ENCODE measurements at places on chromosomes 12 and 14.

DNA sequence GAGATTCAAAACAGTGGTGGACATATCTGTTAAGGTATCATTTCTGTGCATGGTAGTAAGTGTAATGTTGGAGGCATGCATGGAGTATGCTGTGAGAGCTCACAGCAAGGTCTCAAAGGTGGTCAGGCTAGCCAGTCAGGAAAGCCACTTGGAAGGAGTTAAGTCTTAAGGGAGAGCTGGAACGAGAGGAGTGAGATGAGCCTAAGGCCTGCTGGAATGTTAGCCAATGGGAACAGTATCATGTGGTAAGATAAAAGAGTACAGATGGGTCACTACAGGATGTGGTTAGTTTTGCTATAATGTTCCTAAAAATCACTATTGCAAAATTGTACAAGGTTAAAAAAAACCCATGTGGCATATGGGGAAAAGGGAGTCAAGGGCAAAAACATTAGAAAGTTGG, 311.7 kb upstream of the E2F7 start:
- DNase-seq = no peak

DNA sequence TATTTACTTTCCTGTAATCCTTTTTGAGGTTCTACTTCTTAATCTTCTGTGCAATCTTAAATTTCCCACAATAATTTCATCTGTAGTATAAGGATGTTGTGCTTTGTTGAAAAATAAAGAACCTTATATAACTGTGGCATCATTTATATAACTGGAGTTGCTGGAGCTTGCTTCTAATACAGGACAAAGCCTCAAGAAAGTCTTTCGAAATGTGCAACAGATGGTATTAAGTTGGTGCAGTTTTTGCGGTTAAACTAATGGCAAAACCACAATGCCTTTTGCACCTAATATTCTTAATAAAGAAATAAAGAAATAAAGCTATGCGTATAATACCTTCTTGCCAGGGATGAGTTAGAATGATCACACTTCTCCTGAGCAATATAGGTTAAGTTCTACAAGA, 180.0 kb downstream of the KITLG start:
- no peak for DNase-seq

DNA sequence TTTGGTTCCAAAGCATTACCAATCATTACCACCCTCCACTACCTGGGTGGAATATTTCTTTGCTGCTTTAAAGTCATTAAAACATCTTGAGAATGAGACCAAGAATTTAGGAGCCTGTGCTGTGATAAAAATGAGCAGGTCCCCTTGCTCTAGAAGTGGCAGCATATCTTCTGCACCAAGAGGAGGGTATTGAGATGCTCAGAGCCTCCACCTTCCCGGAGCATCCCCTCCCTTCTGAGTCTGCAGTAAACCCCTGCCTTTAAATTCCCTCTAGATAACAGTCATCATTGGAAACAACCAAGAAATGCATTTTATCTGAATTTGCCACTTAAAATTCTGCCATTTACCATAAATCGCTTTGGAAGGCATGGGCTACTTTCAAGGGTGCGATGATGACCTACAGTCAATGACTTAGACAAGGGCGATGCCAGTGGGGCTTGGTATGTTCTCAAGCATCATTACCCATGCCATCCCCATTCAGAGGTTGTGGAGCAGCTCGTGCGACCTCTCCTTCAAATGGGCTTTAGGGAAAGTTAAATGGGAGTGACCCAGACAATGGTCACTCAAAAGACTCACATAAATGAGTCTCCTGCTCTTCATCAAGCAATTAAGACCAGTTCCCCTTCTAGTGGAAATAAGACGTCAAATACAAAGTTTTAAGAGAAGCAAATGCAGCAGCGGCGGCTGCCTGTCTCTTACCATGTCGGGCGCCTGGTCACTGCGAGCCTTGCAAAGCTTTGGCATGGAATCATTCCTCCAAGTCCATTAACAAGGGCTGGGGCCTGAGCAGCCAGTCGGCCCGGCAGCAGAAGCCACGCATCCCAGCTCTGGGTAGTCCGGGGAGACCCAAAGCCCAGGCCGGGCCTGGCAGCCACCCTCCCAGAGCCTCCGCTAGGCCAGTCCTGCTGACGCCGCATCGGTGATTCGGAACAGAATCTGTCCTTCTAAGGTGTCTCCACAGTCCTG, 334.5 kb downstream of the TMEM121 start:
- no peak for DNase-seq

GRCh38 chr14:70871863-70872677, 35.2 kb upstream of the PCNX1 start:
- no peak for DNase-seq

- DNase-seq = no peak
Measured at GRCh38 chr12:58313091-58313855, 371.9 kb downstream of the ATP23 start.

GRCh38 chr14:30756594-30756993, 117.8 kb upstream of the COCH start:
- DNase-seq = no peak

- DNase-seq = no peak
Measured at GRCh38 chr12:54479421-54479820, 6.0 kb upstream of the GTSF1 start.

GRCh38 chr14:69870613-69871012, 8.6 kb upstream of the SMOC1 start:
- no peak for DNase-seq

GRCh38 chr12:111384596-111384995, 15.7 kb upstream of the PHETA1 start:
- DNase-seq = no peak

- DNase-seq = no peak
Measured at GRCh38 chr14:54219261-54220070, 177.3 kb upstream of the CDKN3 start.

GRCh38 chr14:27886256-27886655, 880.3 kb upstream of the FOXG1 start:
- DNase-seq = no peak

DNA sequence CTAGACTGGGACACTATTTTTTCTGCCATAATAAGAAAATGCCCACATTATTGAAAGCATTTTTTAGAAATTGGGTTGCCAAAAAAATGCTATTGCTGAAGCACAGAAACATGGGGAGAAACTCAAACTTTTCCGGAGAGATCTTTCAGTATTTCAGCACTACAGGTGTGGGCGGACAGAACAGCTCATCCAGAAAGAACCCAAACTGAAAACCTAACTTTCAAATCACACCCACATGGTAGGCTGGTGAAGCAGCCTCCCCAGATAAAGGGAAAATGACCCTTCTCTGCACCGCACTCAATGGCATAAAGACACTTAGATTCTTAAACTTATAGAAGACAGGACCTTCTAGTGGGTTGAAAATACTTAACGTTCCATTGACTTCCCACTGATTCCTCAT, 62.3 kb upstream of the TMPO start:
- no peak for DNase-seq

DNA sequence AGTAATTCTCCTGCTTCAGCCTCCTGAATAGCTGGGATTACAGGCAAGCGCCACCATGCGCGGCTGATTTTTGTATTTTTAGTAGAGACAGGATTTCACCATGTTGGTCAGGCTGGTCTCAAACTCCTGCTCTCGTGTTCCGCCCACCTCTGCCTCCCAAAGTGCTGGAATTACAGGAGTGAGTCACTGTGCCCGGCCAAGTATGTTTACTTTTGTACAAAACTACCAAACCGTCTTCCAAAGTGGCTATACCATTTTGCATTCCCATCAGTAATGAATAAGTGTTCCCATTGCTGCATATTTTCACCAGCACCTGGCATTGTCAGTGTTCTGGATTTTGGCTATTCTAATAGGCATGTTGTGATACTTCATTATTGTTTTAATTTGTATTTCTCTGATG, 8.4 kb upstream of the KRT6A start:
- DNase-seq = no peak

- DNase-seq = no peak
Measured at GRCh38 chr12:111840807-111841206, 1.2 kb upstream of the MAPKAPK5 start.

- no peak for DNase-seq
Measured at GRCh38 chr12:22409377-22410164, 75.1 kb upstream of the ST8SIA1 start.

GRCh38 chr14:70881549-70882177, 25.6 kb upstream of the PCNX1 start:
- no peak for DNase-seq

Data from HCT116 (cell line).